Stimulated activated naive CD4-positive, alpha-beta T cell (primary cell): ENCODE measurements at places on chromosomes 5 and 9.
A peak's percentile ranks its signal among the peaks of the same experiment; 100 is the strongest.

GRCh38 chr5:68299105-68299504 is 83.5 kb downstream of the PIK3R1 start:
- no peak for DNase-seq

GRCh38 chr5:90550963-90551362 is 7.6 kb upstream of the ADGRV1 start:
- no peak for DNase-seq

- DNase-seq: no peak
Observed at GRCh38 chr9:78677326-78677725, 380.4 kb downstream of the PSAT1 start.

DNA sequence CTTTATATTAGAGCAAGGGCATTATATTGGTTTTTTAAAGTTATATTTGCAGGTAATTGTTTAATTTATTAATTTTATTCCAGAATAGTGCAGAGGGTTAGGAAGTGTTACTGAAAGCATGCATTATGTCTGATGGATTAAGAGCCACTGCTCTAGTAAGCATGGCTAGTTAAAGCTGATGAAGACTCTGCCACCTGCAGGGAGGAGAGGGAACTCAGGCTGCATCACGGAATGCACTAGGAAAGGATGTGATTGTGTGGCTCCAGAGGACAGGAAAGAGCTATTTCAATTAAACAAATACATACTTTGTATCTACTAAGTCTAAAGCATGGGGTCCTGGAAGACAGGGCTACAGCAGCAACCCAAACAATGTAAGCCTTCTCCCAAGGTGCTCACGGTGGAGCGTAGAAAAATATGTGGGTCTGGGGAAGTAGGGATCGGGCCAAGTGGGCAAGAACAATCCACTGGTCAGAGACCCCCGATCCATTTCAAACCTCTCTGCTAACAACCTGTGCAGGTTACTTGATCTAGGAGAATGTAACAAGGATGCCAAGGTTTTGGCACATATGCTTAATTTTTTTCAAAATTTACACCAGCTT is 15.3 kb upstream of the GRXCR2 start:
- DNase-seq: no peak

- DNase-seq: peak; percentile 71
Observed at GRCh38 chr5:134905246-134905996, 490 bp downstream of the PCBD2 start.

DNA sequence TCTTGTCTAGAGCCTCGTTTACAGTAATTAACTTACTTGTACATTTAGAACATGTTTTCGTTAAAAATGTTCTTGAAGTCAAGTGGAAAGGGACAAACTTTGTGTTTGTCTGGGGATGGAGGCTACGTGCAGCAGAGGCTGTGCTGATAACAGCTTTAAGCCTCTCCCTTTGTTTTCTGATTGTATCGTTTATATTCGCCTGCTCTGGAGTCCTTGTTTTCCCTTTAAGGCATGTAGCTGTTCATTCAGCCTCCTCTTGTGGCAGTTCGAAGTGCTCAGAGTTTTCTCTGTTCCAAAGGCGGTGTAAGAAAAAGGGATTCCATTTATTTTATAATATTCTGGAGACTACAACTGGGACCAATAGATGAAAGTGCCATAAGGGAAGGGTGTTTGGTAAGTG is 1.9 kb downstream of the SLC36A1 start:
- DNase-seq: no peak

- DNase-seq: peak; percentile 33
Observed at GRCh38 chr9:89408628-89409101, 89.2 kb downstream of the SEMA4D start.

DNA sequence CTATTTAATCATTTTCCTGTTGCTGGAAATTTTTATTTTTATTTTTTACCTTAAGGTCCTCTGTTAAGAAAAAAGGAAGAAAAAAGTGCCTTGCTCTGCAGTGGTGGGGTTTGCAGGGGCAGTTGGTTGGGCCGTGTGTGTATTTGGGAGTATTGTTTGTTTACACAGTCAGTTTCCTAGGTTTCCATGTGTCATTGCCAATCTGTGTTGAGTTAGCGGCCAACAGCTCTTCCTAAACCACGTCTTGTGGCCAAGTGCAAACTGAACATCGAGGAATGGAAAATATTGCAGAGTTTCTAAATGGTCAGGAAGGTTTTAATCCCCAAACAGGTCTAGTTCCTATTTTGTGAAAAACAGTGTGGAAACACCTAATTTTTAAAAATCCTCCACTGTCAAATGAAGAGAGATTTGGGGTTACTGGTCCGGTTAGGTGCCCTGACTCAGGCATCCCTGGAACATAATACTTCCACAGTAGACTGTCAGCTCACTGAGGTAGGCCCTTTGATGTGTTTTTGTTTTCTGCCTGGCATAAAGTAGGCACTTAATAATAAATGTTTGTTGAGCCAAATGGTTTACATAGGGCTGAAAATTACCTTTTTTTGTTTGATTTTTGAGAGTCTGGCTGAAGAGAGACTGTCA is 37.0 kb downstream of the MAMDC2 start:
- DNase-seq: no peak

GRCh38 chr5:98768160-98768959 is 5.1 kb upstream of the RGMB start:
- DNase-seq: peak; percentile 39

DNA sequence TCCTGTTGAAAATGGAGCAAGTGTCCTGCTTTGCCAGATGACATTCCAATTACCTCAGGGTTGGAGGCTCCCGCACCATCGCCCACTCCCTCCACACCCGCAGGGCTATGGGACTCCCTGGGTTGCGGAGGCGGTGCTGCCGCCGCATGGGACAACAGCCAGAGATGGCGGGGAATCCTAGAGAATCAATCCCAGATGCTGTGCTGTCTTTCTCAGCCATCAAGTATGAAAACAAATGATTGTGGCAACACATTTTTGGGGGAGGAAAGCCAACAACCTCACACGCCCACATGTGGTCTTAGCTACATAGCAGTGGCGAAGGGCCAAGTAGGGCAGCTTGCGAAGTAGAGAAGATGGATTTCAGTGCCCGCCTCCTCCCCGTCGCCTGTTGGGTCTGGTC is 46.7 kb downstream of the IL31RA start:
- no peak for DNase-seq

GRCh38 chr5:96370976-96371375 is 62.1 kb downstream of the PCSK1 start:
- no peak for DNase-seq

DNA sequence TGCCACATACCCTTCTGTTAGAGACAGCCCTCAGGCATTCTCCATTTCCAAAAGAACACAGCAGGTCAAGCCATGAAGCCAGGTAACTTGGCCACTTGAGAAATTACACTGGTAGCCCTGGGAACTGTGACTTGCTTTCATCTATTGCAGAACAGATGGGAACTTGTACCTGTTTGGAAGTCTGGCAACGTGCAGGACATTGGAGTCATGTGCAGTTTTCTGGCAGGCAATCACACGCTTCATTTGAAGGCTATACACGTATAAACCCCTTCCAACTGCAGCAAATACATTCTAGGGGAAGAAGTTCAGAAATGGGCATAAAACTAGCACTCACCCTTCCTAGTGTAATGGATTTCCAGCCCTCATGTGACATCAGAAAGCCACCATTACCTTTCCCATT is 54.0 kb downstream of the WDR41 start:
- no peak for DNase-seq

GRCh38 chr9:123669346-123669745 is 260.6 kb downstream of the DENND1A start:
- no peak for DNase-seq

- DNase-seq: no peak
Observed at GRCh38 chr5:149161026-149161687, 19.9 kb downstream of the ABLIM3 start.

GRCh38 chr9:1708219-1708618 is 306.9 kb upstream of the SMARCA2 start:
- no peak for DNase-seq

GRCh38 chr5:43702815-43703214 is 99.8 kb downstream of the NNT start:
- no peak for DNase-seq

DNA sequence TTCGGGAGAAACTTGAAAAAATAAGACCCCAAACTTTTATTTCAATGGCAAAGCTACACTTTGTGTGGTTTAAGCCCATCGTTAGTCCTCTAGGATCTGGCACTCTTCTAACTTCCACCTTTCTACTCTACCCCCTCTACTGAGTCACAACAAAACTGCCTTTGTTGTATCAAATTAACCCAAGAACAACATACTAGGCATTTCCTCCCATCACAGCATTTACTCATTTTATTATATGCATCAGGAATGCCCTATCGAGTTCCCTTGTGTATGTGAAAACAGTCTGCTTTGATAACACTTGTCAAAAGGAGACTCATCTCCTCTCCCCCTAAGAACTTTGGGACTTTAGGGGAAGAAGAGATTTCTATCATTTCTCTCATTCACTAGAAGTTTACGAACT is 158.9 kb upstream of the FREM1 start:
- no peak for DNase-seq

DNA sequence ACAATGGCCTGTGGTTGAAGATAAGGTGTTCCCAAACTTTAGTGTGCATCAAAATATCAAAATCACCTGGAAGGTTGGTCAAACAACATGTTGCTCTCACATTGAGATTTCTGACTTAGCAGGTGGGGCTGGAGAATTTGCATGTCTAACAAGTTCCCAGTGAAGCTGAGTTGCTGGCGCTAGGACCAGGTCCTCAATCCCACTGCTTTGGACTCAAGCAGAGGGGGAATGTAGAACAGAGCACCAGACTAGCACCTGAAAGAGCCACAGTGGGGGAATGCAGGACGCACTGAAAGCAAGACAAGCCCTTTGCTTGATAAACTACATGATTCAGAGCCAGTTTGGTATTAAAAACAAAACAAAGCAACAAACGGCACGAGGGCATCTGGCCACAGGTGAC is 458.1 kb downstream of the MTRR start:
- DNase-seq: no peak

DNA sequence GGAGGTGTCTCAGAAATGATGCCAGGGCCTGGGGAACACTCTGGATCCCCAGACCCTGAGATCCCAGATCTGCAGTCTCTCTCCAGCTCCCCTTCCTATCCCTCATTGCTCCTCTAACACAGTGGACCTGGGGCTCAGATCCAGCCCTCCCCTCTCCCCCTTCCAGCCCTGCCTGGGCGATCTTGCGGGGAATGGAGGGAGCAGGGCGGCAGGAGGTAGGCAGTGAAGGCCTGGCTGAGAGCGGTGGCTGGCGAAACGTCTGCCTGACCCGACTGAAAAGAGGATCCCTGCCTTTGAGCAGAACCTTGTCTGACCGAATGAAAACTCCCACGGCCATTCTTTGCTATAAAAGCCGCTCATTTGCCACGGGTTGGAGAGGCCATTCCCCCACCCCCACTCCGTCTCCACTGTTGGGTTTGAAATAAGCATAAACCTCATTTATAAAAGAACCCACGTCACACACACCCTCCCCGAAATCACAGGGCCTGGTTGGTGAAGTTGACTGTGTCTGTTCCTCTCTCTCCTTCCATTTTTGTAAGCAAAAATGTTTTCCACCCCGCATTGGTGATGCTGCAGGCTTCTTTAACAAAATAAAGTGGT is 8.8 kb downstream of the MSX2 start:
- no peak for DNase-seq

GRCh38 chr5:8829323-8830029 is 716.4 kb downstream of the SEMA5A start:
- DNase-seq: no peak

- DNase-seq: no peak
Observed at GRCh38 chr5:162037431-162037830, 30.1 kb upstream of the GABRG2 start.

- DNase-seq: peak; percentile 59
Observed at GRCh38 chr9:137046088-137046787, at the start of gene NPDC1. Gene NPDC1, minus strand, starts transcription at chr9:137046177. Its CDS starts 188 bp downstream, at chr9:137045989.

DNA sequence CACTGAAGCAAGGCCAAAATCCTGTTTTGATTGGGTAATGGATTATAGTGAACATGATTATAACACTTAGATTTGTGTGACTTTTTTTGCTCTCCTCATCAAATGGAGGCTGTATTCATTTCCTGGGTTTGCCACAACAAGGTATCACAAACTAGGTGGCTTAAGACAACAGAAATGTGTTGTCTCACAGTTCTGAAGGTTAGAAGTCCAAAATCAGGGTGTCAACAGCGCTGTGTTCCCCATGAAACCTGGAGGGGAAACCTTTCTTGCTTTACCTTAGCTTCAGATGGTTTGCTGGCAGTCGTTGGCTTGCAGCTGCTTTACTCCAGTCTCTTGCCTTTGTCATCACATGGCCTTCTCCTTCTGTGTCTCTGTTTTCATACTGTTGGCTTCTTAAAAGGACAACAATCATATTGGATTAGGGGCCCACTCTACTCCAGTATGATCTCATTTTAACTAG is 32.4 kb downstream of the CDC42SE2 start:
- DNase-seq: peak; percentile 20

- DNase-seq: no peak
Observed at GRCh38 chr5:10724781-10725507, 36.1 kb downstream of the DAP start.

DNA sequence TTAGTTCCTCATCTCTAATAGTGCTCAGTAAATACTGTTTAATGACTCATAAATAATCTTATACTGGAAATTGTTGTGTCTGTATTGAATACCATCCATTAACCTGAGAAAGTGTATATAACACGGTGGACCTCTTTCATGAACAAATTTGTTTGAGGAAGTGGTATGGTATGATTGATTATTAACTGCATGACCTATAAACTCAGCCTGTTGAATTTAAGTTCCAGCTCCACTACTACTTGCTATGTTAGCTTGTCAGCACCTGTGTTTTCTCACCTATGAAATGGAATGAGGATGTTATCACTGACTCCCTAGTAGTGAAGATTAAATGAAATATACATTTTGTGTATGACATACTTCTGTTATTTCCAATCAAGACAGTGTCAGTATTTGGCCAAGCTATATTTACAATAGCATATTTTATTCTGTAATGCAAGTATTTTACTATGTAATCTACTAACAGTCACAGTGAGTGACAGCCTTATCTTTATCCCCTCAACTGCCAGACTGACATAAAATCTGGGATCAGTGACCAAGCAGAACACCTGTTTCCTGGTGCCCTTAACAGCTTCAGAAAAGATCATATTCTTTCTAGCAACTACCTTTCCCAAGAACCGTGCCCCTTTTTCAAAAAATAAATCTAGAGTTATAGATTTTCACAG is 77.3 kb upstream of the ITGA1 start:
- DNase-seq: no peak

DNA sequence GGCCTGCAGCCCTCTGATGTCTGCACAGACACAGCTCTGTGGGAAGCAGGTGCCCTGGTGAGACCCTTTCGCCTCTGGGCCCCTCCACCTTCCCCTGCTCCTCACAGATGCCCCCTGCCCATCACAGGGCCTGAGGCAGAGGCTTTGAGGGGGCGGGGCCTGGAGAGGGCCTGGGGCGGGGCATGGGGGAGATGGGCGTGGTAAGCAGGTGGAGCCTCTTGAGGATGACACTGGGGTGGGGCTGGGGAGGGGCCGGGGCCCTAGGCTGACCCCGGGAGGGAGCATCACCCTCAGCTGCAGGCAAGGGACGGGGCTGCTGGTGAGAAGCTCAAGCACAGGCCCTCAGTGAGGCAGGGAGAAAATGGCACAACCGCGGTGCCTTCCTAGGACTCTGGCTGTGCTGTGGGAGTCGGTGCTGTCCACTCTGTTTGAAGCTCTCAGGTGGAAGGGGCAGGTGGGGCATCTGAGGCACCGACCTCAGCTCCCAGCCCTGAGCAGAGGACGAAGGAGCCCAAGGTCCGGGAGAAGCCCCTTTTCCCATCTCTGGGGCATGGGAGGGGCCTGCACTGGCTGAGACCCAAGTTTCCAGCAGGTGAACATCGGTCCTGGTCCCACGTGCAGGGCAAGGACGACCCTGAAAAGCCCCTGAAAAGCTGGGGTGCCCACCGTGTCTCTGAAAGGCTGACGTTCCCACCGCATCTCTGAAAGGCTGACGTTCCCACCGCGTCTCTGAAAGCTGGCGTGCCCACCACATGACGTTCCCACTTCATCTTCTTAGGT is 17.5 kb upstream of the SLC9A3 start:
- no peak for DNase-seq
